ENCODE measurements at places on chromosomes 11 and 22.

GRCh38 chr11:11980841-11981308 is 27.6 kb downstream of the DKK3 start:
- no peak for DNase-seq

DNA sequence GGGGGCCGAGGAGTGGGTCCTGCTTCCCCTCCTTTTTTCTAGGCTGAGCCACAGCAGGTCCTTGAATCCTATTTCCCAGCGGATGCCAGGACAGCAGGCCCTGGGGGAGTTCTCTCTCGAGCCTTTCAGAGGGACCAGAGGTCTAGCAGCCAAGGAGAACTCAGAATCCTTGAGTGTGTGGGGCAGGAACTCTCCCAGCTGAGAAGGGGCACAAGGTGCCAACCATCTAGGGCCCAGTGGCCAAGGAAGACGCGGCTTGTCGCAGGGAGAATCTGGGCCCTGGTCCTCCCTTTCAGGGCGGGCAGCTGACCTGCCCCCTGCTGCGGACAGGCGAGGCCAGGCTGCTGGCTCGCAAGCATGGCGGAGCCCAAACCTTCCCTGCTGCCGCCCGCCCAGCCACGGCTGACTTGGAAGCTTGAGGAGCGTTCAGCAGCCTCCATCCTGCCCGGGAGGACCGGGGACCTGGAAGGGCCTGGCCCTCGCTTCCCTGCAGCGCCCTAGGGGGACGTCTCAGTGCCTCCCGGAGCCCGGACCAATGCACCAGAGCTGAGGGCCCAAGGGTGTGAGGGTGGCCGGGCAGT is 972 bp upstream of the TSSC4 start:
- no peak for DNase-seq

GRCh38 chr11:59769111-59769510 is 13.9 kb downstream of the STX3 start:
- DNase-seq: no peak

- DNase-seq: no peak
Observed at GRCh38 chr11:60960405-60960804, 8.4 kb upstream of the SLC15A3 start.

GRCh38 chr11:60211206-60211605 is 28.3 kb upstream of the MS4A6A start:
- DNase-seq: no peak

DNA sequence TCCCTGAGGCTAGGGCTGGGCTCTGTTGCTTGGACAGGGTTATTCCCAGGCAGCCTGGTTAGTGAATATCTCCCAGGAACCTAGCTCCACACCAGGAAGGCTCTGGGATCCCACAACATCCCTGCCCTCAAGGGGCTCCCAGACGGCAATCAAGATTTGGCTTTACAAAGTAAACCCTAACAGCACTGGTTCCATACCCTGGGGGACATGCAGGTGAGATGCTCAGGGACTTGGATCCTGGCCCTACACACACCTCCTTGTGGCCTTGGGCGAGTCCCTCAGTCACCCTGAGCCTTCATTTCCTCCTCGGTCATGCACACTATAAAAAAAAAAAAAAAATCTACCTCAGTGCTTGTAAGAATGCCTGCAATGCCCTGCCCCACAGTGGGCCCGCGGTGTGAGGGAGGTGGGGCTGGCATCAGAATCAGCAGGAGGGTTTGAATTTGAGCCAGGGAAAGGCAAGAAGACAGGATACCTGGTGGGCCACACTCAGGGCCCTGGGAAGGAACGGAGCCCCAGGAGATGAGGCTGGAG is 86.3 kb downstream of the MORC2 start:
- no peak for DNase-seq

GRCh38 chr11:47392546-47393162 is 14.3 kb upstream of the SPI1 start:
- DNase-seq: no peak

GRCh38 chr22:32417906-32418305 is 5.9 kb upstream of the RTCB start:
- DNase-seq: no peak

DNA sequence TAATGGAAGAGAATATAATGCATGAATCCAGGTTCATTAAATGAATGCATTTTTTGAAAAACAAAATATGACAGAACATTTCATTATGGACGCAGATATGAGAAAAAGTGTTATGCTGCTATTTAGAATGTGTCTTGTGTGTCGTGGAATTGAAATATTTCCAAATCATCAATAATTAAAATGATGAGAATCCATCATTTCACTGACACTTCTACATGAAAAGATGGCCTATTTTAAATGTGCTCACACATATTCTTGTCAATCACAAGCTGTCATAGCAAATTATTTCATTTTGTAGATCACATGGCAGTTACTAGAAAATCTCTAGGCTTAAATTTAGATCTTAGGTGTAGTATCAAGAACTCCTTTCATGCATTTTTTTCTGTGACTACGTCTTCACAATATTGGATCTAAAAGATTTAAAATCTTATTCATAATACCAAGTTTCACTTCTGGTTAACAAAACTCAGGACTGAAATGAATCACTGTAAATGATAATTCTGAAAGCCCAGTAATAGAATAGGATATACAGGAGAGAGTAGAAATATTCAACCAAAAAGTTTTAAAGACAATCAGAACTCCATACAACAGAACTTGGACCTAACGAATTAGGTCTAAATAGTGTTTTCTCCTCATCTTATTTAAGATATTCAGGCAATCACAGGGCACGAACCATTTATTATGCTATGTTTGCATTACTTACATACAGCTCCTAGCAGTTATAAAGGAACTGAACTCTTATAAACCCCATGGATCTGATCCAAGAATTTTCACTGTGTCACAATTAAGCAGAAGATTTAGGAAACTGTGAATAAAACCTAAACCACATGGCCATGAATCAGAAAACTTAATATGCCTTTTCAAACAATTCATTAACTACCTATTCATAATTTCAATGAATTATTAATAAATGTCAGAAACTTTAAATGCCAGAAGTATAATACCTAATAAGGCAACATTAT is 67.7 kb downstream of the DCDC1 start:
- no peak for DNase-seq

DNA sequence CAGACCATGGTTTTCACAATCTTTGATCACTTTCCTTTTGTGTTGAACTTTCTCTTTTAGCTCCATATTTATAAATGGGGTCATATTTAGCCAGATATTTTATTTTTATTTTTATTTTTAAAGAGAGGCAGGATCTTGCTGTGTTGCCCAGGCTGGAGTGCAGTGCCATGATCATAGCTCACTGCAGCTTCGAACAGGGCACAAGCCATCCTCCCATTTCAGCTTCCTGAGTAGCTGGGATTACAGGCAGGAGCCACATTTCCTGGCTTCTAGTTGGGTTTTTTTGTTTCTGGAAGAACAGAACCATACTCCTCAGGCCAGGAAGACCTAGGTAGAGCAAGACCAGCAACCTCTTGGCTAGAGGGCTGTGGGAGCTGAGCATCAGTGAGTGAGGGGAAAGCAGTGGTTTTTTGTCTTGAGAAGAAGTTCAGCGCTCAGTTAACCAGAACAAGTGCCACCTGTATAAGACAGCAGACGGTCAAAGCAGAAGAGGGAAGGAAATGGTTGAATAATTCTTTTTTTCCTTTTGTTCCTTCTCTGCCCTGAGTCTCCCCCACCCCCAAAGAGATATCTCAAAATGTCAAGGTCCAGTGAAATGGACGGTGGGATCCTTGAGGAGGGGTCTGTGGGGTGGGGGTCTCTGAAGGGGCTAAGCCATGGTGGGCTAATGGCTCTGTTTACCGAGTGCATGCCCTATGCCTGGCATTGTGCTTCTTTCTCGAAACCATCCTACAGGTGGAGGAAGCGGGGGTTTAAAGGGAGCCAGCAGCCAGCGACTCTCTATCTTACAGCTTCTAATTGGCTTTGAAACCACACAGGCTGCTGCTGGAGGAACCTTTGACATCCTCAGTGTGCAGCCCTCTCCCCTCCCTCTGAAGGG is 63.0 kb downstream of the PTPRJ start:
- no peak for DNase-seq

GRCh38 chr22:37282385-37282677 is at the start of gene CYTH4:
Gene CYTH4 (plus strand): TSS chr22:37282508. CDS start chr22:37282570, 62 bp downstream.
- DNase-seq: peak; percentile 37

- no peak for DNase-seq
Observed at GRCh38 chr11:45079943-45080719, 66.3 kb upstream of the PRDM11 start.

DNA sequence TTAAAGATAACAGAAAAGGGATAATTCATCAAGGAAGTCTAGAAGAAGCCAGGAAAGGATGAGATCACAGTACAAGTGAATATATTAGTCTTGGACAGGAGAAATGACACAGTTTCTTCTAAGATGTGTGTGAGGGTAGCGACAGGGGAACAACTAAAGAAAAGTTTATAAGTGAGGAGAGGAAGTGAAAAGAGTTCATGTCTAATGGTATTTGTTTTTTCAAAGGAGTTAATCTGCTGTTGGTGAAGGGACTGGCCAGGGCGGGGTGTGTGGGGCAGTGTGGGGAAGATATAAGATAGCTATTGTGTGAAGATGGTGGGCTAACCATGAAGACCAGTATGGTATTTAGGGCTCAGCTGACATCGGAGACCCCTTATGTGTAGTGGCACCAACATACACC is 7.6 kb upstream of the PPFIBP2 start:
- DNase-seq: no peak

- no peak for DNase-seq
Observed at GRCh38 chr11:118007040-118007439, 20.8 kb downstream of the IL10RA start.

DNA sequence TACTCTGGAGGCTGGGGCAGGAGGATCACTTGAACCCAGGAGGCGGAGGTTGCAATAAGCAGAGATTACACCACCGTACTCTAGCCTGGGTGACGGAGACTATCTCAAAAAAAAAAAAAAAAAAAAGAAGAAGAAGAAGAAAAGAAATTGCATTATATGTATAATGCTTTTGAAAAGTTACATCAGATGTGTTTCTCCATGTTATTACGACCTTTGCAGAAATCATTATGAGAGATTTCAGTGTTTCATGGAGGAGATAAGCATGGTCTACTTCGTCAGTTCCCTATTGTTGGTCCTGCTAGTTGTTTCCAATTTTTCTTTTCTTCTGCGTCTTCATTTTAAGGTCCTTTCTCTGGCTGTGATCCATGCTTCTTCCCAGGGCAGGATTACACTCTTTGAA is 3.0 kb downstream of the MIAT start:
- no peak for DNase-seq

DNA sequence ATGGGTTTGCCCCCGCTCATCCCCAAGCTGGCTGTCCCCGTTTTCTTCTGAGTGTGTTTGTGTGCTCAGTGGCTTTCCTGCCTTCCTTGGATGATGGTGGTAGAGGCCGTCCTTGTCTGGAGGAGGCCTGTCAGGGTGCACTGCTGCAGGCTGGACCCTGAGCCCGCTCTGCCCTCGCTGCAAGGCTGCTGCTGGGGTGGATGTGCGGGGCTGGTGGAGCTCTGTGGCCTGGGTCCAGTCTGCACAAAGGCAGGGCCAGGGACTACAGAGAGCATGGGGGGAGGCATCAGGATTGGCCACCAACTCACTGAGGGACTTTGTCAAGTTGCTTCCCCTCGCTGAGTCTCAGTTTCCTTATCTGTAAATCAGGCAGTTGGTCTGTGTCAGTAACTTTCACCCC is 275.0 kb downstream of the KIRREL3 start:
- DNase-seq: no peak

DNA sequence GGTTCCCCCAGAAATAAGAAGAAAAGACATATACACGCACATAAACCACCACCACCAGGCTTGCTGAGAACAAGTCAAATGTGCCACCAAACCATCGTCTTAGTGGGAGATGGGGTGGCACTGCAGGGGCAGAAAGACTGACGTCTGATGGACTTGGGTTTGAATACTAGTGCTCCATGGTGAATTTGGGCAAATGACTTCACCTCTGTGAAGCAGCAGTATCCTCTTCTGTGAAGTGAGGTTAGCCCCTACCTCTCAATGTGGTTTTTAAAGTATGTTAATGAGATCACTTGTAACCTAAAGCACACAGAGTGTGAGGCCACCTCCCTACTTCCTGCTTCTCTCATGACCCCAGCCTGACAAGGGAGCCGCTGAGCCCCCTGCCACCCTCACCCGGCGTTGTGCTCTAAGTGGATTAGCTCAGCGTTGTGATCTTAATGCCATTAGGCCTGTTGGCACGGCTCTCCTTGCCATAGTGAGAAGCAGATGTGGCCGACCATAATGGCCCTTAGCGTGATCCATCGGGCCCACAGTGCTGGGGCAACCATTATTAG is 14.4 kb downstream of the ZBTB16 start:
- no peak for DNase-seq

All from stimulated activated CD4-positive, alpha-beta T cell treated with anti-CD3 and anti-CD28 coated beads, Interleukin-12 subunit alpha, Interleukin-12 subunit beta, amount 100 ng/mL, for 24 hours (primary cell).